Mesenchymal stem cell (in vitro differentiated cells and primary cell): ENCODE measurements at places on chromosomes 5 and 9.

DNA sequence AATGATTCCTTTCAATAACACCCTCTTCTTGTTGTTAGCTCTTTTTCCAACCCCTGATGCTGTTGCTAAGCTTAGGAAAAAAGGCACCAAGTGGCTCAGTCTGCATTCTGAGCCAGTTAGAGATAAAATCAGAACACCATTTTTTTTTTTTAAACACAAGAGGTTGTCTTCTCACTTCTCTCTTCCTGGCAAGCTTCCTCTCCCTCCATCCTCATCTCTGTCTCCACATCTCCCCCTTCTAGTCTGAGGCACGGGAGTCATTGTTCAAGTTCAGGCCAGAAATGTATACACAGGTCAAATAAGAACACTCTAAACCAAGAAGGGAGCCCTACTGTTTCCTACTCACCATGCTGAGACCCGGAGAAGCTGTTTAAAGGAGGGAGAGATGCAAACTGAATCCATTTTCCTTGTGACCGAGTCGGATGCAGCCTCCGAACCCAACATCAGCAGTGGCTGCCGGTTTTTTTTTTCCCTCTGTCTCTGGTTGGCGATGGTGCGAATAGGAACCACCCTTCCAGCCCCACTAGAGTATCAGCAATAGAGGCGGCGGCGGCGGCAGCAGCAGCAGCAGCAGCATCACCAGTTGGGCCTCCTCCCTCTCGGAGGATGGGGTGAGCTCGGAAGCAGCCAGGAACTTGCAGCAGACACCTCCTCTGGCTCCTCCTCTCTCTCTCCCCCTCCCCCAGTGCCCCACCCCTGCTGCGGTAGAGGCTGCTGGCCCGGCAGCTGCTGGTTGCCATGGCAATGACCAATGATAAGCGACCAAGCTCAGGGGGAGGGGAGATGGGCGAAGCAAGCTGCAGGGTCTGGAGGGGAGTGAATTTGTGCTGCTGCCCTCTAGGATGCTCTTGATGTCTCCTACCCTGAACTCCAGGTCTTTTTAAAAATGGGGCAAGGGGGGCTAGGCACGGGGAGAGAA lies at the start of gene JAKMIP2:
Gene JAKMIP2, minus strand, starts transcription at position 619 of the 919 bp plus-strand sequence. CDS start 110,922 bp downstream, outside the sequence.
- DNase-seq: peak; percentile 88

GRCh38 chr9:124303762-124304161 lies 46.0 kb downstream of the NEK6 start:
- DNase-seq: no peak

DNA sequence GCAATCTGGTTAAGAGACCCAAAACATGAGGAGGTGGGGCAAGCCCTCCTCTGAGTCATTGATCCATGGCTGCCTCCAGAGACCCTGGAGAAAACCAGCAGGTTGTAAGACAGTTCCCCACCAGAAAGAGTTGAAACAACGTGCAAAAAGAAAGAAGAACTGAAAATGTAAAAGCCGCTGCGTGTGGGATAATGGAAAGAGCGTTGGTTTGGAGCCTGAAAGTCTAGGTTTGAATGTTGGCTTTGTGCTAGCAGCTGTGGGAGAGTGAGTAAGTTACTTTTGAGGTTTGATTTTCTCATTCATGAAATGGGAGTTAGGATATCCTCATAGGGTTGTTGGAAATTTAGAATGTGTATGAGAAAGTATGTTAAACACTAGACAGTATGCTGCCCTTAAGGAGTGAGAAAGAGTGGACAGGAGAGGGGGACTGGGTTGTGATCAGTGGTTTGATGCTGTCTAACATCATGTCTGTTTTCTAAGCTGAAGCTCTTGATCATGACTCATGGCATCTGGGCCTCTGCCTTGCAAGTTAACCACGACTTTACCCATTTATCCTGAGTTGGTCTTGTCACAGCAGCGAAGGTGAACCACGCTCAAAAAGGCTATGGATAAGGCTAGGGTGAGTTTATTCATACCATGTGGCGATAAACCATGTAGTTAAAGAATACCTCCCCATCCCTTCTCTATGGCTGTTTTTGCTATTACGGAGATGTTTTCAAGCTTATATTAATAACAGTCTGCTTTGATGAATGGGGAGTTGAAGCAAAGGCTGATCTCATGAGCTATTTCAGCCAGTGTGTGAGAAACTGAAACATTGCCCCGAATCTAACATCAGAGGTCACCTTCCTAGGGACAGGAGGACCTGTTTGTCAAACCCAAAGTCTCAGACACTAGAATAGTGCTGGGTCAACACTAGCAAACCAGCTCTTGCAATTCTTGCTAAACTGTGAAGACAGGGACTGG lies 41.3 kb downstream of the ZNF366 start:
- peak; percentile 53 for DNase-seq

GRCh38 chr9:136207616-136208015 lies 2.7 kb upstream of the LHX3 start:
- no peak for DNase-seq

- peak; percentile 81 for DNase-seq
Measured at GRCh38 chr9:120868339-120868675, 8.7 kb downstream of the PHF19 start.

GRCh38 chr9:114693248-114693855 lies 11.4 kb upstream of the TEX48 start:
- DNase-seq: no peak

DNA sequence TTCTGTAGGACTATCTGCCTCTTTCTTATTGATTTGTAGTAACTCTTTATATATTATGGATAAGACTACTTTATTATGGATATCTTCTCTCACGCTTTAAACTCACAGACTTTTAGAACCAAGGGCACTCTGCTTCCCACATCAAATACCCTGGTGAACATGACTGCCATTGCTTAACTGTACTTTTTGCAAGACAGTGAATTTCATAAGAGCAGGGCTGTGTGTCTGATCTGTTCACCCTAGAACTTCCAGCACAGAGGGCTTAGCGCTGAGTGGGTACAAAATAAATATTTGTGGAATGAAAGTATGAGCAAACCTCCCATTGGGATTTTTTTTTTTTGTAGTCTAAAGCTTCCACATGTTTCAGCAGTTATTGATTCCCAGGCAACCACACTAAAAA lies 84.8 kb downstream of the CFAP77 start:
- no peak for DNase-seq
